GM23248 (cell line): ENCODE measurements at places on chromosomes 11 and 22. TPM values are rescaled to one million over a fixed set of nuclear protein-coding genes. Genes with fewer than 3 reads are reported as not detected.
A peak's percentile ranks its signal among the peaks of the same experiment; 100 is the strongest.

DNA sequence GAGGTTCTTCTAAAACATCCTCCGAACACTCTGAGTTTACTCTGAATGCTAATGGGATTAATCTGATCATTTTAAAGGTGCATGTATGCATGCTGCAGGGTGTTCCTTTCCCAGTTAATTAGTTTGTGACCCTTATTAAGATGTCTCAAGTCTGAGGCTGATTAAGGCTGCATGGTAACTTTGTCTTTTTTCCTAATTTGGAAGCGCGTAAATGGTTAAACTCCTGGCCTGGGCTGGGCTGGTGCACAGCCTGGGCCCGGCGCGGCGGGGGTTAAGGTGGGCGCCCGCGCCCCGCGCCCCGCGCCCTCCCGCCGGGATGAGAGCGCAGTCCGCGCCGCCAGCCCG lies 539.7 kb downstream of the NTM start:
- DNase-seq: no peak

DNA sequence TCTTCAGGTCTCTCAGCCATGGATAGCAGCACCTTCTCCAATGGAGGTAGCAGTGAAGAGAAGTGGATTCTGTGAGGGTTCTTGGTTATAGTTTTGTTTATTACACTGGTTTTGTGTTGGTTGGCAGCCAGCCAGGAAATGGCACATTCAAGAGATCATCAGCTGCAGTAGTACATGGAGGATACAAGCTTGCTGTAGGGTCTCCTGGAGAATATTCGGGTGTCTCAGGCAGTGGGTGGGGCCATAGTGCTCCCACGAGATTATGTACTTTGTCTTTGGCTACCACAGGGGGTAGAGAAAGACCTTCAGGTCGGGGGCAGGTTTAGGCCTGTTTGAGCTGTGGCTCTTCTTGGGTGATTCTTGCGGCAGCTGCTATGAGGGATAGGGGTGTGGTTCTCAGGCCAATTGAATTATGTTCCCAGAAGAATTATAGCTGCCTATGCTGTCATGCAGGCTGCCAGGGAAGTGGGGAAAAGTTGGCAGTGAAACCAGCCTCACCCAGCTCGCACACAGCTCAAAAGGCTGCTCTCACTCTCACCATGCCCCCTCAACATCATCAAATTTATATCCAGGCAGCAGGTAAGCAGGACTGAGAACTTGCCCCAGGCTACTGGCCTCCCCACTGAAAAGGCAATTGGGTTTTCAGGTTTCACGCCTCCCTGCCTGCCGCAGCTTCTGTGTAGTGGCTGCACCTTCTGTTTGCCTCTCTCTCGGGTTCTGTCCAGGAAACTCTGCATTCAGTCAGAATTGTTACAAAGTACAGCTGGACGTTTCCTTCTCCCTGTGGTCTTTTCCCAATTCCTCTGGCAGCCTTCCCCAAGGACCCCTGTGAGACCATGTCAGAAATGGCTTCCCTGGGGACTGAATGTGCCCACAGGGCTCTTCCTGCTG lies 435.5 kb downstream of the LUZP2 start:
- no peak for DNase-seq

- peak; percentile 14 for DNase-seq
Measured at GRCh38 chr22:17095538-17095937, 10.7 kb downstream of the IL17RA start.

Gene PDGFB
- total RNA-seq: not detected in 2 replicates

DNA sequence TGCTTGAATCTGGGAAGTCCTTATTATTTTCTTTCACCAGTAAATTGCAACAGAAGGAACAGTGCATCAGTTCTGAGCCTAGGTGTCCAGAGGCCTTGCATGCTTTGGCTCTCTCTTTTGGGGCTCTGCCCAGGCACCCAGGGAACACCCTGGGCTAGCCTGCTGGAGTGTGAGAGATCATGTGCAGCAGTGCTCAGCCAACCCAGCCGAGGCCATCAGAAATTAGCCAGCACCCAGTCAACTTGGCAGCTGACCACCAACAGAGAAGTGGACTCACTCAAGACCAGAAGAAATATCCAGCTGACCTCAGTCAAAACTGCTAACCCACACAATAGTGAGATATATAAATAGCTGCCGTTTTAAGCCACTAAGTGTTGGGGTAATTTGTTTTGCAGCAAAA lies 11.2 kb upstream of the P4HA3 start:
- peak; percentile 63 for DNase-seq

DNA sequence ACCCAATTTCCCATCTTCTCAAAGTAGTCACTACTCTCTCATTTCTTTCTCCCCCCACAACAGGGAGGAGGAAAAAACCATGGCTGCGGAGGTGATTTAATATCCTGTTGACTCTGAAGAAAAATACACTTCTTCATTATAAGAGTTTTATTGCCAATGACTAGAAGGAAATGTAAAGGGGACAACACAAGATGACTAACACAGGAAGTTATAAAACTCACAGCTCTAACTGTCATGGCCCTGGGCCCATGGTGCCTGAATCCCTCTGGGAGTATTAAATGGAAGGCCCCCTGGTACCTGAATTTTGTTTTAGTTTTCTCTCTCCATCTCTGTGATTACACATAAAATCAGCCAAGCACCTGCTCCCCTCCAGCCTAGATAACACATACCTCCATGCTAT lies 352.8 kb upstream of the FAT3 start:
- no peak for DNase-seq

GRCh38 chr11:113415343-113415742 lies 27.8 kb downstream of the ANKK1 start:
- no peak for DNase-seq

GRCh38 chr11:32316858-32317642 lies 118.3 kb downstream of the WT1 start:
- DNase-seq: peak; percentile 30

Gene ZDHHC8
- total RNA-seq: 18.7 and 22.8 TPM in 2 replicates

DNA sequence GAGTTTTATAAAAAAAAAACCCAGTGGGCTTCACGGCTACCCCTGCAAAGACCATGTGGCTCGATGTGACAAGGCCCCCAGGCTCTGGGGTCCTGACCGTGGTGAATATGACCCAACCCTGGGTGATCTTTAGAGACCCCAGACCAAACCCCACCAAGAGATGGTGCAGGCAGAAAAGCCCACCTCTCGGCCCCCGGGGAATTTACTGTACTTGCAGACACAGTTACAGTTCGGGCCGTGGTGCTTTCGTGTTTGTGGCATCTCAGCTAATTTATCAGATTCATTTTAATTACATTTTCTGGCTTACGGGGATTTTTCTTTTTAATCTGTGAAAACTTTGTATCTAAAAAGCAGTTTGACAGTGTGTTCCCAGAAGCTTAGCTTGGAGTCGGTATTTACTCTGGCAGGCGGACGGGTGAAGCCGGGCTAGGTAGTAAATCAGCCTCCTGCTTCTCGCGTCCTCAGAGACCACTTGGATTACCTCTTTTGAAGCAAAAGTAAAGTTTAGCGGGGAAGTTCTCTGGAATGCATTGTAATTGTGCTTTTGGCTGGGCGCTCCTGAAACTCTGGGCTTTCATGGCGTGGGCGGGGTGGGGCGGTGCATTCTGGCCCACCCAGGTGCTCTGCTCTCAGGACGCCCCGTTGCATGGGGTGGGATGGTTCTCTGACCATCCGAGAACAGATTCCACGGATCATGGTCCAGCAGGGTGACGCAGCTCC lies 25.3 kb downstream of the ANO1 start:
- no peak for DNase-seq

Gene RAB36
- total RNA-seq: 3.5 and 5.8 TPM in 2 replicates

GRCh38 chr11:27525824-27526516 lies 19.4 kb upstream of the LIN7C start:
- no peak for DNase-seq

- DNase-seq: peak; percentile 92
Measured at GRCh38 chr11:131888230-131888855, 517.9 kb downstream of the NTM start.

- peak; percentile 89 for DNase-seq
Measured at GRCh38 chr22:30250661-30251267, 4.2 kb upstream of the LIF start.

DNA sequence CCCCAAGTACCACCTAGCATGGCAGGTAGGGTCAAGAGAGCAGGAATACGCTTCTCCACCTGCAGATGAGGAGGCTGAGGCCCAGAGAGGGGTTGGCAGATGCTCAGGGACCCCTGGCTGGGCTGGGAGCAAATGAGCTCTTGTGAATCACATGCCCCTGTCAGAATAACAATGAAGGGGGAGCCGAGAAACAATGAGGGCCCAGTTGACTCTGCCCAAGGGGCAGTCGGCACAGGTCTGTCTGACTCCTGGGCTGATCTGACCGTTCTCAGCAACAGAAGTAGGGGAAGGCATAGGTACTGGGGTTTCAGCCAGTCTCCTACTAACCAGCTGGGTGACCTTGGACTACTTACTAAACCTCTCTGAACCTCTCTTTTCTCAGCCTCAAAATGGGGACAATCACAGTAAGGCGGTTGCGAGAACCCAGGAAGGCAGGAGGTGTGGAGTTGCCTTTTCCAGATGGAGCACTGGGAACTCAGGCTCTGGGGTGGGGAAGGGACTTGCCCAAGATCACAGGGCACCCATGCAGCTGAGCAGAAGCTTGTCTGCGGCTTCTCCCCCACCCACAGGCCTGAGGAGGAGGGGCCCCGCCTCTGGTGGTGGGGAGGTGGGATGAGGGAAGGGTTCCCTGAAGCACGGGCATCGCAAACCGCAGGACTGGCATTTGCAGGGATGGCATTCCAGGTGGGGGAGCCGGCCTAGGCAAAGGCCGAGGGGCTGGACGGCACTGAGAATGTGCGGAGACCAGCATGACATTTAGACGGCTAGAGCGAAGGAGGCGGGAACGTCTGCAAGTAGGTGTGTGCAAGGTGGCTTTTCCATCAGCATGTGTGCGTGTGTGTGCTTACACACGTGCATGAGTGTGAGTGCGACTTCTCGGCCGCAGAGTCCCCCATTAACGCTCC lies 163.0 kb downstream of the MN1 start:
- DNase-seq: no peak

GRCh38 chr11:131924001-131924400 lies 553.6 kb downstream of the NTM start:
- DNase-seq: no peak

DNA sequence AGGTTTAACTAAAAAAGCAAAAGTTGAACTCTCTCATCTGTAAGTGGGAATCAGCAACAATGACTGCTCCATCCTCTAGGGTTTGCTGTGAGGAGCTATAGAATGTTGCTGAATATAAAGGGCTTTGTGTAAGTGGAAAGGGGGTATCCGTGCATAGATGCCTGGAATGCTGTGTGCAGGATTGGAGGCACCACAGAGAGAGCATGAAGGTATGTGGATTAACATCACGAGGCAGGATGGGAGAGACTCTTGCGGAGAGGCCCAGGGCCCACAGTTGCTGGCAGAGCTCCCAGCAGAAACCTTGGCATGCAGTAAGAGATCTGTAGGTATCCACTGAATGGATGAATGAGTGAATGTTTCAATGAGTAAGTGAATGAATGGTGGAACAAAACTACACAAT lies 298.7 kb upstream of the DDI1 start:
- DNase-seq: no peak

Gene CATSPER1
- not detected in 2 replicates for total RNA-seq

Gene HTATIP2
- total RNA-seq: 13.4 and 23.2 TPM in 2 replicates

GRCh38 chr22:46113910-46114517 lies 36.3 kb upstream of the PPARA start:
- peak; percentile 45 for DNase-seq

Gene MPPED2
- total RNA-seq: not detected in 2 replicates

DNA sequence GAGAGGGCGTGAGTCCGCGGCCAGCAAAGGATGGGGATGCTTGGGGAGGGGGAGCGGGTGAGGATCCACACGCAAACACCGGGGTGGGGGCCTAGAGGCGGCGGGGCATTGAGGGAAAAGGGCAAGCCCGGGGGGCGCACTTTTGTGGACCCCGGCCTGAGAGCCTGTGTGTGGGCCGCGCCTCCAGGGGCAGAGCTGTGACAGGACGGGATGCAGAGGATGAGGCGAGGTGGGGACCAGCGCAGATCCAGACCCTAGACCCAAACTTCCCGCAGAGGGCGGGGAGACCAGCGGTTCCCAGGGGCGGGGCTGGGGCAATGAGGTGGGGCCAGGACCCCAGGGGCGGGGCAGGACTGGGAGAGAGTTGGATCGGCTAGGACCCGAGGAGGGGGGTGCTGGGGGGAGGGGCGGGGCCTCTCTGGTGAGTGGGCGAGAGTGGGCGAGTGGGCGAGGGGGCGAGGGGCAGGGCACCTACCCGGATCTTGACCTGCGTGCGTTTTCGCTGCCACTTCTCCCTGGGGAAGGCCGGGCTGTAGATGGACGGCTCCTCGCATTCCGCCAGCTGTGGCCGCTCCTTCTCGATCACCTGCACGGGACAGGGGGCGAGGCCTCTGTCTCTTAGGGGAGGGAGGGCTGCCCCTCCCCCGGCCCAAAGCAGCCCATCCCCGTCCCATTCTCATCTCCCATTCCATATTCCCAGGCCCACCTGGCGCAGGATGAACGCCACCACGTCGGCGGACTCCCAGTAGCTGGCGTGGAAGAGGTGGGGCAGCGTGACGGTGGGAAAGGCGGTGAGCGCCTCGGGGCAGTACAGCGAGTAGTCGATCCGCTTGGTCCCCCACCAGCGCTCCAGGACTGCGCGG lies 10.6 kb downstream of the PITPNM1 start:
- no peak for DNase-seq

- DNase-seq: no peak
Measured at GRCh38 chr11:117614728-117615127, 182.3 kb downstream of the DSCAML1 start.

Gene UPK3A
- not detected in 2 replicates for total RNA-seq

- DNase-seq: no peak
Measured at GRCh38 chr22:23431337-23432072, 148.6 kb downstream of the IGLL1 start.

GRCh38 chr22:49676783-49677494 lies 150.7 kb downstream of the BRD1 start:
- no peak for DNase-seq

GRCh38 chr11:77073328-77074001 lies 6.7 kb downstream of the CAPN5 start:
- peak; percentile 99 for DNase-seq

Gene FAU
- 180 and 199 TPM in 2 replicates for total RNA-seq

DNA sequence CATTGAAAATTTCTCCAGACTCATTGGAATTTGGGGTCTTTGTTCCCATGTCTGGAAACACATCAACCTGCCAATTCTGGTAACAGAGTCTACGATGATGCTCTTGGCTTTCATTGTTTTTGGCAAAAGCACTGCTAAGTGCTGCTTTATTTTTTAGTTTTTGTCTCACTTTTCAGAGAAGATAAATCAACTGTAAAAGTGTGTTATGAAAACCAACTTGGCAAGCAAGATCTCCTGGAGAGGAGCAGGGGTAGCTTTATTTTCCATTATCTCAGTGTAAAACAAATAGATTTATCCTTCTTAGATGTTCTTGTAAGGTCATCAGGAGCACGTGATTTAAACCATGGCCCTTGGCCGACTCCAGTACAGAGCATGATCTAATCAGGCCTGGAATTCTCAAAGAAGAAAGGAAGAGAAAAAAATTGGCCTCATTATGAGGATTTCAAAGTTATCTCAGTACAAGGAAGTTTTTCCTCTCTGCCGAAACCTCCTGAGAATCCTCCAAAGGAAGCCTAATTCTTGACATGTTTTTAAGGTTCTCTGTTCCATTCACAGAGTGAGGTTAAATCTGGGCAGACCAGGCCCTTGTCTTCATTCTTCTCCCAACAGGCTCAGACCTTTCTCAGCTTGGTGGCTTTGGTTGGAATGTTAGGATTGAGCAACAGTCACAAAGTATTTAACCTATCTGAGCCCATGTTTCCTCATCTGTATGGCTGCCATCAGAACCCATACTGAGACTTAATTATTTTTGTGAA lies 16.4 kb upstream of the PAMR1 start:
- DNase-seq: peak; percentile 90
